ENCODE measurements at places on chromosomes 5 and 9.
A peak's percentile ranks its signal among the peaks of the same experiment; 100 is the strongest.

GRCh38 chr5:179727106-179727505 lies 5.5 kb upstream of the MAML1 start:
- no peak for DNase-seq

GRCh38 chr9:132768932-132769905 lies 99.0 kb downstream of the GTF3C4 start:
- peak; percentile 83 for DNase-seq

- DNase-seq: no peak
Measured at GRCh38 chr9:36995927-36996705, 38.0 kb downstream of the PAX5 start.

DNA sequence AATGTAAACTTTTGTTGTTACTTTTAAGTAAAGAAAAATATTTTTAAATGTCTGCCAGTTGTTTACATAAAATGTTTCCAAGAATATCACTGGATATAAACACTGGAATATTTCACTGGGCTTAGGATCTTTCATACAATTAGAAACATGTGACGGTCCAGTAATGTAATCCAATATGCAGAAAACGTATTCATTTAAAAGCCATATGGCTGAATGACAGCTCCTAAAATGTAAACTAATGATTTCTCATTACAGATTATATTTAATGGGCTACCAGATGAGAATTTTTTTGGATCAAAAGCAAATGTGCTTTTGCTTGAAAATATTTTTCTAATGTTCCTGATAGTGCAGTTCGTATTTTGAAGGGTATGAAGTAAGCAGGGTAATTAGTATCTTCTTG lies 124.3 kb downstream of the TTC39B start:
- no peak for DNase-seq

- DNase-seq: no peak
Measured at GRCh38 chr5:40381676-40382363, 297.9 kb upstream of the PTGER4 start.

DNA sequence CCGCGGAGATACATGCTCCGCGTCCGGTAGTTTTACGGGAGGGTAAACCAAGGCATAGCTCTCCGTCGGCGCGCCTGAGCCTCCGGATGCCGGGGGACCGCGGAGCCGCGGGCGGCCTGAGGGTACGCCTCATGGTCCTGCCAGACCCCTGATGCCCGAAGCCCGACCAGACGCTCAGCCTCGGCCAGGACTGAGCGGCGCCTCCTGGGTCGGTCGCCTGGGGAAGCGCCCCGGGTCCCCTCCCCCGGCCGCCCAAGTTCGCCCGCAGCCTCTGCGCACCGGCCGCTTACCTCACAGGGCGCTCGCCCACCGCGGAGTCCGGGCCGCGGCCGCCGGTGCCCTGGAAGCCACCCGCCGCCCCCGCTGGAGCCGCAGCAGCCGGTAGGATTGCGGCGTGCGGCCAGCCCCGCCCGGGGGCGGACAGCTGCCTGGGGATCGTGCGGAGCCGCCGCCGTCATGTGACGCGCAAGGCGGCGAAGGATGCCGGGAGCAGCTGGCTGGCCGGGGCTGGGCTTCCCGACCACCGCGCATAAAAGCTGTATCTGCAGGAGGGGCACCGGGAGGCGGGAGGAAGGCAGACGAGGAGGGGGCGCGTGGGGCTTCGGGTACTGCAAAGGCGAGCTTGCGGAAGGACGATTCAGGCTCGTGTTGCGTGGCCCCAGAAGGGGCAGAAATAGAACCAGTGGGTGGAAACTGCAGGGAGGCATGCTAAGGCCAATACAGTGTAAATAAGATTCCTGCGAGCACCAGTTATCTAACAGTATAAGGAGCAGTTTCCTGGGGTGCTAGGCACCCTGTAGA lies at the start of gene FBXO10:
Gene FBXO10, minus strand, starts transcription at position 460 of the 801 bp plus-strand sequence. CDS start 34,612 bp downstream, outside the sequence.
- DNase-seq: peak; percentile 87

DNA sequence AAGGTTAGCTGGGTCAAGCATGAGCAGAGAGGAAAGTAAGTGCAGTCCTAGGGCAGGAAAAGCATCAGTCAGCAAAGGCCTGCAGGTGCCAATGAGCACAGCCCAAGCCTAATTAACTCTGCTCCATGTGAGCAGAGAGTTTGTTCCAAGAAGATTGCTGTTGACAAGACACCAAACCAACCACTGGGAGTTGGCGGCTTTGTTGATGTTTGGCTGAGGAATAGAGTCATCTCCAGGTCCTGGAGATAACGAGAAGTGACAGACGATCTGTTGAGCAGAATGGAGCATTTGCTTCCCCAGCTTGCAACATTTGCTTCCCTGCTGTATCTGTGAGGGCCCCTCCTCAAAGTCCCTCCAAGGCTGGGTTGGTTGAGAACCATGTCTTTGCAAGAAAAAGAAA lies 68.2 kb downstream of the FAM114A2 start:
- DNase-seq: no peak

- DNase-seq: peak; percentile 84
Measured at GRCh38 chr5:131417240-131417869, 153.5 kb downstream of the CDC42SE2 start.
